ENCODE measurements at places on chromosomes 12 and 14.

DNA sequence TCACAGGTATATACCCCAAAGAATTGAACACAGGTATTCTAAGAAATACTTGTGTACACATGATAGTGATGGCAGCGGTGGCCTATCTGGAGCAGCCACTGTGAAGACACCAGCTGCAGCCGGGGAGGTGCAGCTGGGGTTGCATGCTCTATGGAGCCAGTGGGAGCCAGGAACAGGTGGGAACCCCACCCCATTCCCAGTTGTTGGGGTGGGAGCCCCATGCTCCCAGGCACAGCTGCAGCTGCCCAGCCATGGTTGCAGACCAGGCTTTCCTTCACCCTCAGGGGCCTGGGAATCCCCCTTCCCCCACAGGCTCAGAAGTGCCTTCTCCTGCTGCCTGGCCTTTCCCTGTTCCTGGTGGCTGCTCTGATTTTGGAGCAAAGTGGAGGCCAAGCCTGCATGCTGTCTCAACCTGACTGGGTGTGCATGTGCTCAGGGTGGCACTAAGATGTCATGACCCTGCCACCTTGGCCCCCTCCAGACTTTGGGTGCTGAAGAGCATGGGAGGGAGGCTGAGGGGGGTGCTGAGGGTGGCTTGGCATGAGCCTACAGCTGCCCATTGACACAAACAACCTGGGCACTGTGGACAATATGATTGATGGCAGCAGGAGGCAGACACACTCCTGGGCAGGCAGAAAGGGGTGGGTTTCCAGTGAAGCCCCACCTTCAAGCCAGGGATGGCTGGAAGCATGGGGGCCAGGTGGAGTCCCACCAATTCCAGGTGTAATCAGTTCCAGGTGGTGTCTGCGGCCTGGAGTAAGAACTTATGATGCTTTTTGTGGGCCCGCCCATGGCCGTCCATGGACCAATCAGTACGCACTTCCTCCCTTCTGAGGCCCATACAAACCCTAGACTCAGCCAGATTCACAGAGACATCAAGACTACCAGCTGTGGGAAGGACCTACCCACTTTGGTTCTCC lies 234.7 kb downstream of the ADGRD1 start:
- DNase-seq, result no peak

- peak; percentile 18 for DNase-seq
Observed at GRCh38 chr12:86186449-86186848, 69.7 kb downstream of the MGAT4C start.

DNA sequence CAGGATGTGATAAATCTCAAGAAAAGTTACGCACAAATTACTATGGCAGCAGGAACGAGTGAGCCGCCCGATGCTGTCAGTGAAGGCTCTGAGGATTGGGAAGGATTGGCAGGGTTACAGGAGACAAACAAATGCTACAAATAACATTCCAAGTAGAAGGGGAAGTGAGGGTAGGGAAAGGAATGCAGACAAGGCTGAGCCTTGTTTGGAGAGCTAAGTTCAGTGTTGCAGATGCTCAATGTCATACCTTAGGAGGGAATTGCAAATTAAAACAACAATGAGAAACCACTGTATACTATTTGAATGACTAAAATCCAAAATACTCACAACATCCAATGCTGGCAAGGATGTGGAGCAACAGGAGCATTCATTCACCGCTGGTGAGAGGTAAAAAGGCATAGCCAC lies 1.3 kb downstream of the CLEC9A start:
- peak; percentile 61 for DNase-seq

DNA sequence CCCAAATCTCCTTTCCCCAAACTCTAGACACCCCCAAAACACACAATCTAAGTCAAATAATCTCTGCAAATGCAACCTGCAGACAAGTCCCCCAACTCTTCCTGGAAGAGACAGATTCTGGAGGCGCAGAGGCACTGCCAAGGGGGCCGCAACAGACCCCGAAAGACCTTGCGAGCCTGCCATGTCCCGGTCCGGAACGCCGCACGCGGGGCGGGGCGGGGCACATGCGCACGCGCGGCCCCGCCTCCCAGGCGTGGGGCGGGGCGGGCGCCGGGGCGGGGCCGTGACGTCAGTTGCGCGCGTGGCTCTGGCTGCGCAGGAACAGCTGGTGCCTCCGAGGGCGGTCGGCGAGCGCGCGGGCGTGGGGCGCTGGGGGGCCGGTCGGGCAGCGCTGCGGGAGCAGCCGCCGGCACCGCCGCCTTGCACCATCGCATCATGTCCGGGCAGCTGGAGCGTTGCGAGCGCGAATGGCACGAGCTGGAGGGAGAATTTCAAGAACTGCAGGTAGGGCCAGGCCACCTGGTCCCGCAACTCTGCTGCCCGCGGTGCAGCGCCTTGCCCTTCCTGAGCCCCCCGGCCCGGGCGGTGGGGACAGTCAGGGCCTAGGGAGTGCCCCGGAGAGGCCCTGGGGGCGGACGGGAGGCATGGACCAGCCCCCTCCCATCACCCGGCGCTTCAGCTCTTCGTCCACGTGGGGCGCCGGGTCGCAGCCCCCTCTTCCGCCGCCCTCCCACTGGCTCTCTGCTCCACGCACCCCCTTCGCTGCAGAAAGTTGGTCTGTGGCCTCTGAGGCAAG lies at the start of gene TMEM120B:
Gene TMEM120B (plus strand): TSS at position 292 of the 796 bp plus-strand sequence. CDS start 144 bp downstream, at position 436.
- peak; percentile 75 for DNase-seq

GRCh38 chr14:68335312-68335711 lies 457.6 kb downstream of the ZFP36L1 start:
- no peak for DNase-seq

- no peak for DNase-seq
Observed at GRCh38 chr12:90100579-90100978, 391.9 kb upstream of the ATP2B1 start.

GRCh38 chr12:54207539-54208294 lies 18.9 kb upstream of the SMUG1 start:
- DNase-seq, result peak; percentile 81

- no peak for DNase-seq
Observed at GRCh38 chr14:52481864-52482263, 70.4 kb downstream of the TXNDC16 start.

DNA sequence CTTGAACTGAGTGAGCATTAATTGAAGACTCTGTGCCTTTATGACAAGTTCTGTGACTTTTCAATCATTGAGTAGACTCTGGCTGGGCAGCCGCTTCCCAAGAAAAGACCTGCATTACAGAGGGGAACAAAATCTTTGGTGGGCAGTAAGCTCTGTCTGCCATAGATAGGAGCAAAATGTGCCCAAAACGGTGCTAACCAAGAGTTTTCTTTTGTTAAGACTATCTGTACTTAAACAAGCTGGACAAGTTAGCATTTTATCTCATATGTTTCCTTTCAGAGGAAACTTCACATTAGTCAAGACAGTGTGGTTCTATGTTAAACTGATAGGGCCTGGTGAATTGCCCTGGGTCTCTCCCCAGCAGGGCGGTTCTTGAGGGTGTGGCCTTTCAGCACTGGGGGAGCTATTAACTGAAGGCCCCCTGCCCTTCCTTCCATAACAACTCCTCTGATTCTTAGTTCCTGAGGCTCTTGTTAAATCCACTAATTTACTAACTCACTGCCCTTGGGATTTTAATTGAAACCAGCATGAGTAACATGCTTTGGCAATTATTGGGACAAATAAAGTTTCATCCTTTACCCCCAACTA lies 219.6 kb downstream of the KTN1 start:
- DNase-seq, result no peak

- DNase-seq, result no peak
Observed at GRCh38 chr12:7899755-7900154, 27.0 kb upstream of the SLC2A14 start.

DNA sequence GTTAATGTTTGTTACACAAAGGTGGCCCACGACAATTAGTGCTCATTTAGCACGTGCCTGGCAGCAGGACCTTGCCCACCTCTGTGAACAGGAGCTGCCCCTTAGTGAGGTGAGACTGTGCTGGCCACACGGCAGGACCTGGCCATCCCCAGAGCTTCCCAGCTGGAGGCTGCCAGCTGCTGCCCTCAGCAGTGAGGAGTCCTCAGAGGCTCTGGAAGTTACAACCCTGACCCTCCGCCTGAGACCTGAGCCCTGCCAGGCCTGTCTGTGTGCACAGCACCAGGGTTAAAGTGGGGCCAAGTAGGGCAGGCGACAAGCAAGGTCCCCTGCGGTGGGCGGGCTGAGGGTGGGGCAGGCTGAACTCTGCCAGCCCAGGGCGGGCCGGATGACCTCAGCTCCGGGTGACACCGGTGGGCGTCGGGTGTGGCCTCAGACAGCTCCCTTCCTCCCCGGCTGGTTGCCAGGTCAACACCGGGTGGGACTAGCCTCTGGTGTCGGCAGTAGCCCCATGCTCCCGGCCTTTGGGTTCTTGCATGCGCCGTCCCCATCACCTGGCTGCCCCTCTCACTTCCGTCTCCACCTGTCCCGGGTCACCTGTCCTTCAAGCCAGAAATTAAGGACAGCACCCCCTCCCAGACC lies 9.2 kb upstream of the LBHD2 start:
- peak; percentile 86 for DNase-seq

GRCh38 chr12:85610194-85610593 lies 226.0 kb downstream of the RASSF9 start:
- no peak for DNase-seq

DNA sequence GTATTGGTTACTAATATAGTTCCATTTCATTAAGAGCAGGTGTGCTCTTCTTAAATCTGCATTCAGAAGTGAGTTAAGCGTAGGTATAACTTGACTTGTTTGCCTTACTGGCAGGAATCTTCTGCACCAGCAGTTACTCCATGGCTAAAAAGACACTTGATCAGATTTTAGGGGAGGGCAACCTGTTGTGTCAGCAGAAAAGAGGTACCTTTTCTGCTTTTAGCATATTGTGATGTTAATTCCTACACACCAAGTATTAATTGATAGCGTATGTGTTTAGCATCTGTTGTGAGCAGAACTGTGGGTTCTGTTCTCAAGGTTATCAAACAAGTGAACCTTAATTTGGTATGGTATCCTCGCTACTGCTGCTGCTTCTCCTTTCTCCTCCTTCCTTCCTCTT lies 38.3 kb downstream of the TTLL5 start:
- no peak for DNase-seq

DNA sequence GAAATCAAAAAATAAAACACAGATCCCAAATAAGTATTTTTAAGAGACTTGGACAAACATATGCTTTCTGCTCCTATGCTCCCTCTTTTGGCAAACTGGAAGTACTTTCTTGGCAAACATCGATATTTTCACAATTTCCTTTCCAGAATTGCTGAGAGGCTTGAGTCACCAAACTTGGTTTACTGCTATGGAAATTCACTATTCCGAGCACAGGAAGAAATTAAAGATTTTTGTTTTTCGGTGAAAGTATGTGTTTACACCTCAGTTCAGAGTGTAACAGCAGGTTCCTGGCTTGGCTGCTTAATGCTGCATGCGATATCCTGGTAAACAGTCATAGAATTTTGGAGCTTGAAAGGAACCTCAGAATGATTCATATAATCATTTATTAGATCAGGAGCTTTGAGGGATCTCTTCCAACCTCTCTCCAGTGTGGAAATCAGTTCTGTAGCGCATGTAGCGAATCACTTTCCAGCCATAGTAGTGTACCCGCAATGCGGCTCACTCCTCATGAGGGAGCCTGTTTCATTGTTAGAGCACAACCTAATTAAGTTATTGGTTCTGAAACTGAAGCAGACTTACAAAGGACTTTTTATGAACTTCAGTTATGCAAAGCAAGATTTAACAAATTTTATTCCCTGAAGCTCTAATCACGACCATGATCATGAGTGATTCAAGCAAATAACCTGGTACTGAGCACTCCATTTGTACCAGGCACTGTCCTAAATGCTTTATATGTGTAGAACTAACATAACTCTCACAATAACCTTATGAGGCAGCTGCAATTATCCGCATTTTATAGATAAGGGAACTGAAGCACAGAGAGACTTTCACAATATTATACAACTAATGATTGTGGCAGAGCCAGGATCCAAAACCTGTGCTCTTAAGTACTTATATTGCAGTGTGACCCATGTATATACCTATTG lies 56.4 kb upstream of the ATP2A2 start:
- peak; percentile 71 for DNase-seq

DNA sequence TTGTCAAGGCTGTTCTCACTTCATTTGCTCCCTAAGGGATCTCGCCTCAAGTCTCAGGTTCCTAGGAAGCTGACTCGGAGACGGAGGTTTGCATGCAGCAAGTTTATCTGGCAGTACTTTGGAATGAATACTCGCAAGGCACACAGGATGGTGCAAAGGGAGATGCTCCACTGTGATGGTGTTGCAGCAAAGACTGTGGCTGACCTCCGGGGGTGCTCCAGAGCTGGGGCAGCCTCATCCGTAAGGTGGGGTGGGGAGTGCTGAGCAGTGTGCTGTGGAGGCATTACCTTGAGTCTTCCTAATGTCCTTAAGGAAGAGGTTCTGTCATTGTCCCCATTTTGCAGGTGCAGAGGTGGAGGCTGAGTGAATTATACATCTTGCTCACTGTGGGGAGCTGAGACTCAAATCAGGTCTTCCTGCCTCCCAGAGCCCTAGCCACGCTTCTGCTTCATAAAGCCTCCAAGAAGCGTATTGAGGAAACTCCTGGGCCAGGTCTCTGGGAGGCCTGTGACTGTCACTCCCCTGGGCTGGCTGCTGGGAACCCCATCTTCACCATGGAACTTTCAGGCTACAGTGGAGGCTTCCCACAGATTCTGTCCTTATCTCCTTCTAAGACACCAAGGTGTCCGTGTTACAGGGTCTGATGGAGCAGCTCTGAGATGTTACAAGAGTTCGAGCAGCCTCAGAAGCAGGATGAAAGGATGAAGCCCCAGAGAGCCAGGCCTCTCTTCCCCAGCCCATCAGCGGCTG lies 39.5 kb downstream of the GALNT16 start:
- DNase-seq, result no peak

- DNase-seq, result no peak
Observed at GRCh38 chr12:91773749-91774429, 371.8 kb downstream of the BTG1 start.

- no peak for DNase-seq
Observed at GRCh38 chr12:32569259-32569658, 109.8 kb upstream of the DNM1L start.

GRCh38 chr12:124454735-124455134 lies 112.7 kb downstream of the NCOR2 start:
- DNase-seq, result no peak

DNA sequence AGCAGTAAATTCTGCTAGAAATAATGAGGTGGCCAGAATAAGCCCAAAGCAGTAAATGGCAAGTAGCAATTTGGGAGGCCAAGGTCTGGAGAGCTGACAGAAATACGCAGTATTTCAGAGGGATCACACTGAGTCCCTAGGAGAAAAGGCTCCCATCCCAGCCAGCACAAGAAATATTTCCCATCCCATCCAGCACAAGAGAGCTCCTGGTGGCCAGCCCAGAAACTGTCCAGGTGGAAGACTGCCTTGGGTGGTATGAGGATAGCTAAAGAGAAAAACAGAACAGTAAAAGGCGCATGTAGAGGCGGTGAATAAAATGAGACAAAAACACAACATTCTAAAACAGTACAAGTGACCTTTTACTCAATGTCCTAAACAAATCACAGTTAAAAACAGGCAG lies 120.7 kb downstream of the HECTD4 start:
- DNase-seq, result peak; percentile 35

DNA sequence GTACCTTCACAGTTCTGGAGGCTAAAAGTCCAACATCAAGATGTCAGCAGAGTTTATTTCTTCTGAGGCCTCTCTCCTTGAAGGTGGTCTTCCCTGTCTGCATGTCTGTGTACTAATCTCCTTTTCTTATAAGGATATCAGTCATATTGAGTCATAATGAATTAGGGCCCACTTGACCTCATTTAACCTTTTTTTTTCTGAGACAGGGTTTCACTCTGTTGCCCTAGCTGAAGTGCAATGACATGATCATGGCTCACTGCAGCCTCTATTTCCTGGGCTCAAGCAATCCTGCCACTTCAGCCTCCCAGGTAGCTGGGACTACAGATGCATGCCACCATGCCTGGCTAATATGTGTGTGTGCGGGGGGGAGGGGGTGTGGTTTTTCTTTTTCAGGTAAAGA lies 41.7 kb downstream of the PPM1H start:
- DNase-seq, result no peak

GRCh38 chr12:92539976-92540781 lies 162.6 kb upstream of the PLEKHG7 start:
- no peak for DNase-seq

All from A549 (cell line).